ENCODE measurements at places on chromosomes 7 and 10.

DNA sequence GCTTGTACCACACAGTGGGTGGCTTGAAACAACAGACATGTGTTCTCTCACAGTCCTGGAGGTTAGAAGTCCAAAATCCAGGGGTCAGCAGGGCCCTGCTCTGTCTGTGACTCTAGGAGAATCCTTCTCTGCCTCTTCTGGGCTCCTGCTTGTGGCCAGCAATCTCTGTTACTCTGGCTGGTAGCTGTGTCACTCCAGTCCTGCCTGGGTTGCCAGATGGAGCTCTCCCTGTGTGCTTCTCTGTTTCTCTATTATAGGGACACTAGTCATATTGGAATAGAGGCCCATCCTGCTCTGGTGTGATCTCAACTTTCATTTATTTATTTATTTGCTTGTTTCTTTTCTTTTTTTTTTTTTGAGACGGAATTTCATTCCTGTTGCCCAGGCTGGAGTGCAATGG, 276.6 kb upstream of the GALNT17 start:
- DNase-seq = no peak

GRCh38 chr10:34906067-34906965, 91.2 kb upstream of the PARD3 start:
- peak; percentile 35 for DNase-seq

- no peak for DNase-seq
Observed at GRCh38 chr7:112648781-112649180, 141.4 kb downstream of the TMEM168 start.

DNA sequence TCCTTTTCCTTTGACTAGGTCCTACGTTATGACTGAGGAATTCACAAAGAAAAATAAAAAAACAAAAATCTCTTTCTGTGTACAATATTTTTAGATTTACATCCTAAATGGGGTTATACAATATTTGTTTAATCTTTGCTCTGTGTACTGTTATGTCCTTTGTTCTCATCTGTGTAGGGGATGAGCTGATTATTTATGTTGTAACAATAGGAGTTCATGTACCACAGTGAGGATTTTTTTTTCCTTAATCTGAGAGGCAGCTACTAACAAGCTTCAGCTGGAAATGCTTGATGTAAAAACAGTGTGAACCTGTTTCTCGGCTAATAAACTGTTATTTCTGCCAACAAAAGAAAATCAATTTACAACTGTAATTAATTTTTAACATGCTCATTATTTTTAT, 58.0 kb downstream of the ORC5 start:
- no peak for DNase-seq

DNA sequence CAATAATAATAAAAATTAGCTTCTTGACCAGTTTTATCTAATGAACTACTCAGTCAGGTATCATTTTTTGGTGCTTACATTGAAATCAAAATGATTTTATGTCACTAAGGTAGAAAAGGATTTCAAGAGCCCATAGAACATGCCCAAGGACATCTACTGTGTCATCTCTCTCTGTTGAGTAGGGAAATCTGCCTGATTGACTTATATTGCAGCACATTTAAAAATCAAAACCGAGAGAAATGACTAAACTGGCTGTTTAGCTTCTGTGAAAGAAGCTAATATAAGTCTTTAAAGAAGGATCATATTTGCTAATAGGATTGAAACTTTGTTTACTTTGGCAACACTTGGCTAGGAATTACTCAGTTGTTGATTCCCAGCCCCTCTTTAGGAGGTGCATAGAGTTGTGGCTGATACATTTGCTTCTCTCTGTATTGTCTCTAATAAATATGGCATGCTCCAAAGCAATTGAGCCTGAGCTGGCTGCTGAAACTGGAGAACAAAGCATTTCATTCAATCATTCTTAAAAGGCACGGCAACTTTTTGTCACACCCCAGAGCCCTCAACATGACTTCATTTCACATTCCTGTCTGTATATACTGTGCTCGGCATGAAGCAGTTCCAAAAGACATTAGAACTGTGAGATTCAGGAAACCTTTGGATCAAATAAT, 1096.9 kb upstream of the POT1 start:
- no peak for DNase-seq

GRCh38 chr10:36677431-36677768, 448.0 kb upstream of the ANKRD30A start:
- no peak for DNase-seq

- DNase-seq = no peak
Observed at GRCh38 chr10:86699541-86699940, 31.2 kb downstream of the LDB3 start.

DNA sequence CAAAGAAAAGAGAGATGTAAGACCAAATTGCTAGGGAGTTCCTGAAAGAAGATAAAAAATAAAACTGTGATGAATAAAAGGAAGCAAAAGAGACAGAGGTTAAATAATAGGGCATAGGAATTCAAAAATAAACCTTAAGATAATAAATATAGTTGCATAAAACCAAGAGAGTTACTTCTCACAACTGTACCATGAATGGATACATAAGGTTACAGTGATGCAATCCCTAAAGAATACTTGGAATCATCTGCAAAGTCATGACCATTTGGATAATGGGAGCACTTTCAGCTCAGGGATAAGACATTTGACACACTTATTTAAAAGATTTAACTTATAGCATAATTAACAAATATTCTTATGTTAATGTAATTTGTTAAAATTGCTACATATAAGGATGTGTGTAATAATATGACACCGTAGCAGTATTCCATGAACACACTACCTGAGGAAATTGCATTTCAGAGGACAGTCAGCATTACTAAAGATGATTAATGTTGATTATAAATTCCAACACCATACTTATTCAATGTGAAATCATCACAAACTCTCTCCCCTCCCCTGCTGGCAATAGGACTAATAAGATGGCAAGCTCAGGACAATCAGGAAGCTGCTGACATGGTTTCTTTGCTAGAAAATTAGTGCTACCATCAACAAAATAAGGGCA, 202.1 kb upstream of the AKR1E2 start:
- no peak for DNase-seq

DNA sequence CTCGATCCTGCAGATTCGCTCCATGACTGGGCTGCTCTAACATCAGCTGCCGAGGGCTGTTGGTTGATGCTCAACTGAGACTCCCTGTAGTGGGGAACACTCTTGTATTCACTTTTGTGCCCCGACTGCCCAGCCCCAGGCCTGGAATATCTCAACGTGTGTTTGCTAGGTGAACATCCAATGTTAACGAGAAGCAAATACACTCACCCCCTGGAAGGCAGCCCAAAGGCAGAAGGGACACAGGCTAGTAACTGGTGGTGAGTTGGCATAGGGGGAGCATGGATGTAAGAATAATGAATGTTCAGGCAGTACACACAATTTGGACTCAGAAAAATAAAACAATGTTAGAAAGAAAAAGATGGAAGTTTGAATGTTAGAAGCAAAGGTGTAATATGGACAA, 24.0 kb upstream of the RBM33 start:
- DNase-seq = no peak

DNA sequence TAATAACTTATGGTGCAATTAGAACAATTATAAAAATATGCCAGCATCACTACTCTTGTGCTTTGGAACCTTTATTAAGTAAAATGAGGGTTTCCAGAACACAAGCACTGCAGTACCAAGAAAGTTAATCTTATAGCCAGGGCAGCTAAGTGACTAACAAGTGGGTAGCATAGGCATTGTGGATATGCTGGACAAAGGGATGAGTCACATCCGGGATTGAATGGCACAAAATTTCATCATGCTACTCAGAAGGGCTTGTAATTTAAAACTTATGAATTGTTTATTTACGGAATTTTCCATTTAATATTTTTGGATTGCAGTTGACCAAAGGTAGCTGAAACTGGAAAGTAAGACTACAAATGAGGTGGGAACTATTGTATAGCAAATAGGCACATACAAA, 250.6 kb downstream of the C7orf25 start:
- no peak for DNase-seq

- DNase-seq = no peak
Observed at GRCh38 chr10:29227201-29227600, 61.7 kb upstream of the LYZL1 start.

- DNase-seq = no peak
Observed at GRCh38 chr10:4022473-4022872, 237.5 kb upstream of the KLF6 start.

DNA sequence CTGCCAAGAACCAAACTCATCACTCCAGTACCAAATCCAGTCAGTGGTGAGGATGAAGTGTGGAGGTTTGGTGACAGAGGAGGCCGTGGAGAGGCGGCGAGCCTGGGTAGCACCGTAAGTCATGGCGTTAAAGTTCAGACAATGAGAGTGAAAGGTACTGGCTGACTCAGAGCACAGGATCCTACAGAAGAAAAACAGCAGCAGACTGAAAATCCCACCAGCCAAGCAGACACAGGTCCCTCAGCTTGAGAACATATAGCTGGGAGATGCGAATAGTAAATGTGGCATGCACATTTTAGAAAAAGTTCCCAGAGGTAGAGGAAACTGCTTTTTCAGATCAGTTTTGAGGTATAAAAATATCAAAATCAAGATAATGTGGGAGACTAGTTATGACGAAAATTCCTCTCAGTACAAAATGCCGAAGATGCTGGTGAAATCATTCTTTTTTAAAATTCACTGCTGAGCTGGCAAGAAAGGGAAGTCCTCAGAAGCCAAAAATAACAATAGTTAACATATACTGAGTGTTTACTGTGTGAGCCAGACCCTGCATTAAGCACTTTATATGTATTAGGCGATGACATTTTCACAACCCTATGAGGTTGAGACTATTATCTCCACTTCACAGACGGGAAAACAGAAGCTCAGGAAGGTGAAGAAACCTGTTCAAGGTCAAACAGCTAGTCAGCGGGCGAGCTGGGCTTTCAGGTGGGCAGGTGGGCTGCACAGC, 20.9 kb downstream of the PARP12 start:
- DNase-seq = no peak

DNA sequence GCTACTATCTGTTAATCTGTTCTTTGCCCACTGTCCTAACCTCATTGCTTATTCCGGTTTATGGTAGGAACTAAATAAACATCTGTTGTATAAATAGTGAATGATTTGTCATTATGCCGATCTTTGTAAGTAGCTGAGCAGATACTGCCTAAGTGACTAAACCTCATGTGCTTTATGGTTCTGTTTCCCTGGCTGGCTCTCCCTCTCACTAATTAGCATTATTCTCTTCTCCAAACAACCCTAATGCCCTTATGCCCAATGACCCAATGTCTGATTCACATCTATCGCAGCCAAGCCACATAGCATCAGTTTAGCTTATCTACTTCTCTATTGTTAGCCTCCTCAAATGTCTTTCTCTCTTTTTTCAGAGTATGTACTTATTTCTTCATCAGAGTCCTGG, 462.3 kb upstream of the POT1 start:
- no peak for DNase-seq

DNA sequence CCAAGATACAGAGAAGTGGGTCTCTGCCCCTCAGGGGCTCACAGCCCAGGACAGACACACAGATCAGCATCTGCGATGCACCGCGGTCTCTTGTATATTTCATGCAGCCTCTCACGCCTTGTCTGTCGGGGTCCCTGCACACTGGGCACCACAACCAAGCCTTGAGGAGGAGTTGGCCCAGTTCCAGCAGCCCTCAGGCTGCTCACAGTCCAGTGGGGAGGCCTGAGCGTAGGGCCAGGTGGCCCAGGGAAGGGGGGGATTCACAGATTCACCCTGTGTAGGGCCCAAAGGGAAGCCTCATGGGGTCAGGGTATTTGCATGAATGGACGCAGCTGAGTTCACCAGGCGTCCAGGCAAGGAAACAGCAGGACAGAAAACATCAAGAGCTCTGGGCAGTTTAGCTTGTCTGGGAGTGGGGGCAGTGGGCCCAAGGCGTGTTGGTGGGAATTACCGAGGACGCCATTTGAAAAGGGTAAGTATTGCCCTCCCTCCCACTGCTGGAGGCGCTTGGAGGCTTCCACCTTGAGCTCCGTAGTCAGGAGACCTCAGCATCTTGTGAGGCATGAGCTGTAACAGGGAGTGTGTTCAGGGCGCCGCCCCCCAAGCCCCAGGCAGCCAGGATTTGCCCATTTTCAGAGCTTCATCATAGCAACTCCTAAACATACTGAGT, 129.1 kb upstream of the CHST15 start:
- DNase-seq = no peak

- peak; percentile 16 for DNase-seq
Observed at GRCh38 chr7:77479536-77480088, 57.5 kb upstream of the PTPN12 start.

DNA sequence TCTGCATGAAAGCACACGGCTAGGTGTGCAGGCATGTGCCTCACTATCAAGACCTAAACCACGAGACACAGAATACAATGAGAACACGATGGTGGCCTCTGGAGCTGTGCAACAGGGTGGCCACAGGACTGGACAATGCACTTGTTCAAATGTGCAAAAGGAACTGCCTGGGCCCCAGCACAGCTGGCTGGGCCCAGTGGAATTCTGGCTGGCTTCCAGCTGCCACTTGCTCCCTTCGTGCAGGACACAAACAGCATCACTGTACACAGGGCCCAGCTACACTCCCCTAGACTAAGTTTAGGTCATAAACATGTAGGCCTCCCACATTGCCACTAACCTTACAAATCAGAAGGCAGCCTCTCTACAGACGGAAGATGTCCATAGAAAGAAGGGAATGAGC, 23.4 kb downstream of the DOCK4 start:
- DNase-seq = no peak

DNA sequence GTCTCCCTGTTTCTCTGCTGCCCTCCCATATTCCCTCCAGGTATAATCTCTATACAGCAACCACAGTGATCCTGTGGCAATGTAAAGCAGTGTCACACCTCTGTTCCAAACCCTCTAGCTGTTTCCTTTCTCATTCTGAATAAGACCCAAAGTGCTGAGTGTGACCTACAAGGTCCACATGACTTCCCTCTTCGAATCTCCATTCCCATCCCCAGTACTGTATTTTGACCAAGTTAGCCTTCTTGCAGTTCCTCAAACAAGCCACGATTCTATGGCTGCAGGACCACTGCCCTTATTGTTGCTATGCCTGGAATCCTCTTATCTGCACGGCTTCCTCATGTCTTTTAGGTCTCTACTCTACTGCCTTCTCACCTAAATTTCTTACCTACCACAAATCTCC, 291.9 kb downstream of the DOCK4 start:
- no peak for DNase-seq

GRCh38 chr10:3136336-3136735, 36.2 kb downstream of the PITRM1 start:
- no peak for DNase-seq

GRCh38 chr7:140375892-140376730, 22.2 kb downstream of the SLC37A3 start:
- DNase-seq = no peak

DNA sequence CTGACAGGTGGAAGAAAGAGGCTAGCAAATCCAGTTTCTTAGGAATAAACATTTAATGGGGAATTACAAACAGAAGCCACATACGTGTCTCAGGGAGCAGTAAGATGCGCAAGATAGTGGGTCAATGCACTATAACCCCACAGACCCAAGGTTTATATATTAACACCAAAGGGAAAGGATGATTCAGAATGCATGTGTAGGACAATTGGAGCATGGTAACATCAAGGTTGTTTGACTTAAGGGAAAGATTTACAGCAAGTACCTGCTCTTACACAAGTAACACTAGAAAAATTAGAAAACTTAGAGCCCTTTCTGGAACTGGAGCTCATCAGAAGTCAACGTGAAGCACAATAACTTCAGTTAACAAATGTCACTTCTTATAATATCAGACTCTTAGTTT, 161.1 kb upstream of the ZWINT start:
- DNase-seq = no peak

GRCh38 chr10:100978901-100979195, 8.4 kb downstream of the MRPL43 start:
- DNase-seq = no peak

Measured in HuH-7 (cell line).